ENCODE measurements at places on chromosomes 2 and 18. TPM values are rescaled to one million over a fixed set of nuclear protein-coding genes. Genes with fewer than 3 reads are reported as not detected.

DNA sequence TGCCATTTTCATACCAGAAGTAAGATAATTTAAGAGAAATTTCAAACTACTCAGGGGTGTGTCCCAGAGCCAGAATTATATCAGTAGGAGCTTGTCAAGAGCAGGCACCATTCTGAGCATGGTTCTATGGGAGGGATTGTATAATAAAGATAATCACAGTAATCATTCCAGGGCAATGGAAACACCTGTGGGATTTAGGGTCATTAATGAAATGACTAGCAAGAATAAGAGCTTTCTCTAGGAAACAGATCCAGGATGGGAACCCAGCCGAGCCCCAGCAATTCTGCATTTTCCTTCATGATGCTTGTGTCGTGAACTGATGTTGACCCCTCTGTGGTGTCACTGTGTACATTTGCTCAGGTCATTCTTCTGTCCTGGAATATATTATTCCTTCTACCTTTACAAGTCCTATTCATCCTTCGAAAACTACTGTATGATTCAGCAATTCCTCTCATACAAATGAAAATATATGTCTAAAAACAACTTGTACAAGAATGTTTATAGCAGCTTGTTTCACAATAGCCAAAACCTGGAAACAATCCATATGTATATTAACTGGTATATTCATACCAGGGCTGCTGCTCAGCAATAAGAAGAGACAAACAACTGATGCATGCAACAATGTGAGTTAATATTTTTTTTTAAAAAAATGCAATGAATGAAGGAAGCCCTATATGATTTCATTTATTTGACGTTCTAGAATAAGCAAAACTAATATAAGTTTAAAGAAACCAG lies 687.8 kb upstream of the KLHL29 start:
- DNase-seq, result no peak

- no peak for DNase-seq
Measured at GRCh38 chr2:16141641-16141921, 201.2 kb downstream of the MYCN start.

DNA sequence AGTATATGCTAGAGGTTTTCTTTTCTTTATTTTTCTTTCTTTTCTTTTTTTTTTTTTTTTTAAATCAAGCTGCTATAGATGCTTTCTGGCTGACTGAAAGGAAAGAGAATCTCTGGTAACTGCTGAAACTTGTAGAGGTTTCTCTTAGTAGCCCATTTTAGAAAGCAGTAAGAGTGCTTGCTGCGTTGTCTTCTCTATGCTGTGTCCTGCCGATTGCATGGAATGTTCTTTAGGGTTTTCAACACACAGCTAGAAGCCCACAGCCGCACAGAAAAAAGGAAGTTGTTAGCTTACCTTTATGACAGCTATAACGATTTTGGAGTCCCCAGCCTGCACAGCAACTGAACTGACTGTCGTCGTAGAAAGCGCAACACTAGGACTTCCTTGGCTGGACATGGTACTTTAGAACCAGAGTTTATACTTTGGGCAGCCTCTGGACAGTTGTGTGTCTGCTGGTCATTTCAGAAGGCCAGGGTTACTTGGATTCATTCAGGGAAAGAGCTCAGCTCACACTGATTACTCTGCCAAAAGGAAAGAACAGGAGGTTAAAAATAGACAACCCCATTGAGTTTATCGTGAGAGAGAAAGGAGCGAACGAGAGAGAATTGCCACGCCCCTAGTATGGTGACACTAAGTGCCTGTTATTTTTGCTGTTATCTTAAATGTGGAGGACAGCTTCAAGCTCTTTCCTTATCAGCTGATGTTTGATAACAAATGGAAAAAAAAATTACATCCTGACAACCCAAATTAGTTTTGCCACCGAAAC lies at the start of gene CCDC141:
Gene CCDC141, minus strand, starts transcription at position 592 of the 766 bp plus-strand sequence. Its CDS starts 196 bp downstream, at position 396.
- peak; percentile 19 for DNase-seq

GRCh38 chr2:69272803-69273471 lies 114.1 kb downstream of the GFPT1 start:
- no peak for DNase-seq

CCDC148 gene
- 0.14 TPM for total RNA-seq

GRCh38 chr2:43083710-43084698 lies 142.4 kb downstream of the ZFP36L2 start:
- no peak for DNase-seq

CXCR4 gene
- 221 TPM for total RNA-seq

GRCh38 chr2:212441141-212441540 lies 97.5 kb downstream of the ERBB4 start:
- DNase-seq, result no peak

- DNase-seq, result no peak
Measured at GRCh38 chr18:30859036-30859435, 183.5 kb downstream of the DSC3 start.

DNA sequence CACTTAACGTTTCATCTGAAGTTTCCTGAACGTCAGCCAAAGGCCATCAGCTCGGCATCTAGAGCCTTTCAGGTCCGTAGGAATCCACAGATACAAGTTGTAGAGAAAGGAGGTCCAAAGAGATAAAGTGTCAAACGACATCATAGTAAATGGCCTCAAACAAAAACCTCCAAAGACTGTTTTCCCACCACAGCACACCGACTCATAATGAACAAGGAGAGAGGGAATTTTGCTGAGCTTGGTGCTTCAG lies 150.3 kb downstream of the PXDN start:
- peak; percentile 16 for DNase-seq

- peak; percentile 79 for DNase-seq
Measured at GRCh38 chr2:160269803-160270570, 69.9 kb upstream of the ITGB6 start.

DNA sequence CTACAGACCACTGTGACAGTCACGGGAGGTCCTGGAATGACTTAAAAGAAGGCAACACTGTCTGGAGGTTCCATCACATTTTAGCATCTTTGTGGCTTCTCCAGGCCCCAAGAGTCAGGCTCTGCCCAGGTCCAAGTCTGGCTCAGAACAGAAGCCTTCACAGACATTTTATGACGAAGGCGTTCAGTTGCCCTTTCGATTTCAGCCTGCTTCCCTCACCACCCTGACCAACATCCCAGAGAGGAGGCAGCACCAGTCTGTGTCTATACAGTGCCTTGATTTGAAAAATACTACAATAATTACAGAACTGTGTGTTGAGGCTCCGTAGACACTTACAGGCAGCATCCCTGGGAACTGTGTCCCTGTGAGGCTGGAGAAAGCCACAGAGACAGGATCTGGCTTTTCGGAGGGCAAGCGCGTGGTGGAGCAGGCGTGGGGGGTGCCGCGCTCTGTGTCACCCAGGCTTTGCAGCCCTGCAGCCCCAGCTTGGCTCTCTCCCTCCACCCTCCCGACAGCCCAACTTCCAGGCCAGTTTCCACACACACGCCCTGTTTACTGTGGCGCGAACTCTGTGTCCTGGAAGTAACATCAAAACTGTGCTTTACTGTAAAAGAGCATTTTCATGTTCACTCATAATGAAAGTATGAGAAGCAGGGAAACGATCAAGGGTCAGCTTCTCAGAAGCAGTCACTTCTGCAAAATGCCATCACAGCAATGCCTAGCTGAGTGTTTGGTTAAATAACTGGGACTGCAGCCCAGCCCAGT lies 153.5 kb upstream of the ALKAL2 start:
- no peak for DNase-seq

GRCh38 chr2:145379934-145380333 lies 860.0 kb upstream of the ZEB2 start:
- DNase-seq, result no peak

REG1B gene
- not detected for total RNA-seq

DNA sequence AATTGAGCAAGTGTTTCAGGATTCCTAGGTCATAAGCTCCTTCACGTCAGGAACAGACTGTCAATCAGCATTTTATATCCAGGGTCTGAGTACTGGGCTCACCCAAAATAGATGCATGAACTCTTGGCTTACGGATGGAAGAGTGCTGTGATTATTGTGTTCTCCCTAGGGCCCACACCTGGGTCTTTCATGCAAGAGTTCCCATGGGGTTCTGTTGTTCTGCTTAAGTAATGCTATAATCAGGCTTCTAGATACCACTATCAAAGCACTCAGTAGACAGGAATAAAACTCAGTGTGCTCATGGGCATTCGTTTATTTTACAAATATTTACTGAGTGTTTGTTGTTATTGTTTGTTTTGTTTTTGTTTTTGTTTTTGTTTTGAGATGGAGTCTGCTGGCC lies 46.4 kb upstream of the PMAIP1 start:
- no peak for DNase-seq

DNA sequence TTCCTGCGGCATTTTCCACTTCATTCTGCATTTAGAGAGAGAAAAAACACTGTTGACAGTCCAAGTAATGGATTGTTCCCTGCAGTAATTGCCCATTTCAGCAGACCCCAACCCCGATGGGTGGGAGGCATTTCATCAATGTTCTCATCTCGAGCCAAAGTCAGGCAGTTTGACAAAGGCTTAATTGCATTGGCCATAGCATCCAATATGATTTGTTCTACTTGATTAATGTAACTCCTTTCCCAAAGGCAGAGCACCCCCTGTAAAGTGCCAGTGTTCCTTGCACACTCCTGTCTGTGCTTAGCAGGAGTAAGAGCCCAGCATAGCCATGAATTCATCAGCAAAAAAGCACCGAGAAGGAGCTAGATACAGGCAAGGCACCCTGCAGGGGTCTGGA lies 174.4 kb downstream of the SEPTIN10 start:
- no peak for DNase-seq

ASXL3 gene
- not detected for total RNA-seq

FABP1 gene
- total RNA-seq, result not detected

GRCh38 chr18:24138789-24139616 lies at the start of gene CABYR:
TSS of gene CABYR (plus strand) at chr18:24139062. CDS start at chr18:24143115, 4,053 bp downstream.
- peak; percentile 79 for DNase-seq

- no peak for DNase-seq
Measured at GRCh38 chr2:138536302-138536701, 34.7 kb downstream of the SPOPL start.

DNA sequence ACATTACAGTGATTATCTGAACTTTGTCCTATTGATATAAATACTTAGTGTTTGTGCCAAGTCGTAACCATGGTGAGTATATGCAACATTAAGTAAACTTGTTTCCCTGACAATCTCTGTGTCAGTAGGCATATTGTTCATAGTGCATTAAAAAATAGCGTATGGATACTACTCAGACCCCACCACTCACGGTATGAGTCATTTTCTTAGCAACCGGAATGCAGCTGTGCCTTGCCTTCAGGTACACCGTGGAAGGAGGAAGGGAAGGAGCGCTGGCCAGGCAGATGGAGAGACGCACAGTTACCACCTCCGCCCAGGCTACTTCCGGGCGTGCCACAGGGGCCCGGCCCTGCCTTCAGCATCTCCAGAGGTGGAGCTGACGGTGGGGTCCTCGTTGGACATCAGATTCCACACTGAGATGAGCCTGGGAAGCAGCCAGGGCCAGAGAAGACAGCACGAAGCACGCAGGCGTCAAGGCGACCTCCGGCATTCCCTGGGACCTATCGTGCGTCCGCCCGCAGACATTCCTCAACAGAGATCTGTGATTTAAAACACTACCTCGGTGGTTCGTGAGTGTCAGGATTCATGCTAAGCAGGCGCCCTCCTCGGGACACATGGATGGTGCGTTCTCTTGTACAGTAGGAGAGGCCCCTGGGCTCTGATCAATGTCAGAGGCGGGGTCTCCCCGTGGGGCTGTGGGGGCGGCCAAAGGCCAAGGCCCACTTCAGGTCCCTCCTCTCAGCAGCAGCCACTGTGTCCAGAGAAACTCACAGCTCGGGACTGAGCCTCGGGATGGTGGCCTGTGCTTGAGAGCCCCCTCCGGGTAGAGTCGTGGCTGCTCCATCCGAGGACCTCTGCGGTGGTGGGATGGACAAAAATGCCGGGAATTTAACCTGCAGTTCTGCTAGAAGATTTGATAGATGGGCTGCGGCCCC lies 82.2 kb upstream of the HDAC4 start:
- no peak for DNase-seq

GRCh38 chr18:48959921-48960920 lies 9.5 kb upstream of the SMAD7 start:
- no peak for DNase-seq

ARHGEF33 gene
- total RNA-seq, result not detected

GRCh38 chr18:6722690-6723089 lies 6.8 kb upstream of the ARHGAP28 start:
- DNase-seq, result no peak

NEURL3 gene
- 5.3 TPM for total RNA-seq

GRCh38 chr2:23636426-23636825 lies 251.4 kb downstream of the KLHL29 start:
- DNase-seq, result no peak

FN1 gene
- 0.60 TPM for total RNA-seq

PLCD4 gene
- 0.35 TPM for total RNA-seq

GRCh38 chr2:222943820-222944219 lies 83.0 kb downstream of the ACSL3 start:
- no peak for DNase-seq

UGT1A5 gene
- not detected for total RNA-seq

RIT2 gene
- total RNA-seq, result not detected

DNA sequence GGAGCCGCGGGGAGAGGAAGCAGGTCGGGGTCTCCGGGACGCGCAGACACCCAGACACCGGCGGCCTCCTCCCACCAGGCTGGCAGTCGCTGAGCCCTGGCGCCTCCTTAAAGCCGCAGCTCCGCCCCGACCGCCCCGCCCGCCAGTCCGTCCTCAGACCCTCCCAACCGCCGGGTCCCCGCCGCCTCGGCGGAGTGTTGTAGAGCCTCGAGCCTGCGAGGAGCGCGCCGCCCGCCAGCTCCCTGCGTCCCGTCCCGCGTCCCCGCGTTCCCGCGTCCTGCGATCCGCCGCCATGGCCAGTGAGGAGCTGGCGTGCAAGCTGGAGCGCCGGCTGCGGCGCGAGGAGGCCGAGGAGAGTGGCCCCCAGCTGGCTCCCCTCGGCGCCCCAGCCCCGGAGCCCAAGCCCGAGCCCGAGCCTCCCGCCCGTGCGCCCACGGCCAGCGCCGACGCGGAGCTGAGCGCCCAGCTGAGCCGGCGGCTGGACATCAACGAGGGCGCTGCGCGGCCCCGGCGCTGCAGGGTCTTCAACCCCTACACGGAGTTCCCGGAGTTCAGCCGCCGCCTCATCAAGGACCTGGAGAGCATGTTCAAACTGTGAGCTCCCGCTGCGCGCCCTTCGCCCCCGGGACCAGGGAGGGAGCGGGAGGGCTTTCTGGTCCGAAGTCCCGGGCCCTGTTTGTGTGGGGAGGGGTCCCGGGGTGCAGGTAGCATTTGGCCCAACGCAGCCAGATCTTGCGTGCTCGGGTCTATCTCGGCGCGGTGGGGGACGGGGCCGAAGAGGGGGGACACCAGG lies at the start of gene EFHD1:
Gene EFHD1, plus strand, starts transcription at position 192 of the 793 bp plus-strand sequence. Its CDS starts 101 bp downstream, at position 293.
- peak; percentile 62 for DNase-seq

- DNase-seq, result no peak
Measured at GRCh38 chr2:15527074-15527739, 33.9 kb downstream of the NBAS start.

SETBP1 gene
- total RNA-seq, result 3.8 TPM

DUSP19 gene
- 2.8 TPM for total RNA-seq

IL1R2 gene
- 11.0 TPM for total RNA-seq

INO80B gene
- 39.2 TPM for total RNA-seq

Measured in activated T-cell treated with anti-CD3 and anti-CD28 coated beads, Interleukin-2, amount 50 U/mL, for 72 hours (primary cell).